ENCODE measurements at places on chromosomes 12 and 14. TPM values are rescaled to one million over a fixed set of nuclear protein-coding genes. Genes with fewer than 3 reads are reported as not detected.

The PTPRB gene
- 0.52 TPM for total RNA-seq

The KRT74 gene
- total RNA-seq: not detected

The RTN1 gene
- not detected for total RNA-seq

The PDE3A gene
- not detected for total RNA-seq

The PMCH gene
- not detected for total RNA-seq

The OTX2 gene
- total RNA-seq: not detected

The CYP46A1 gene
- total RNA-seq: not detected

The HNF1A gene
- total RNA-seq: not detected

The MEG3 gene
- total RNA-seq: not detected

The KERA gene
- total RNA-seq: not detected

The KLHDC2 gene
- total RNA-seq: 17.8 TPM

The BAZ1A gene
- total RNA-seq: 93.6 TPM

The CCDC177 gene
- total RNA-seq: not detected

- no peak overlapping the region for H3K4me3 ChIP-seq
- H3K27ac ChIP-seq: no peak overlapping the region
- no peaks in the 10 kb centered on the region for H3K27me3 ChIP-seq
- DNase-seq: no peak
These were observed 172.0 kb downstream of the PELI2 start for GRCh38 chr14:56290195-56290594.

DNA sequence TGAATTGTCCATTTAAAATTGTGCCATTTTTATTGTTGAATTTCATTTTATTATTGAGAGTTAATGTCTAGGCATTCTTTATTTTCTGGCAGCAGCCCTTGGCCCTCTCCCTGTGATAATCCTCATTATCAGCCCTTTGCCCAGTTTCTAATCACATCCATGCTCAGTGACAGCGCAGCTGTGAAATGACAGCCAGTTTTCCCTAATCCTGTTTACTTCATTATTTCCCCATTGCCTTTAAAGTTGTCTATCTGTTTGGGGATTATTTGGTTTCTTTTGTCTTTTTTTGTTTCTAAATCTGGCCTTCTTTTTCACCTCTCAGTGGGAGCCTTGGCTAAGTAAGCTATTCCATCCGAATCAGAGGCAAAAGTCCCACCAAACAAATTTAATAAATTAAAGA, 476.9 kb downstream of the SLC6A15 start:
- no peaks in the 10 kb centered on the region for H3K27me3 ChIP-seq
- no peaks in the 10 kb centered on the region for H3K4me1 ChIP-seq
- H3K4me3 ChIP-seq: no peak overlapping the region
- peaks cover 5% of the 10 kb centered on the region for H3K36me3 ChIP-seq

GRCh38 chr14:61897300-61897699, 135.1 kb downstream of the SNAPC1 start:
- no peak for DNase-seq
- no peak overlapping the region for H3K4me3 ChIP-seq
- H3K36me3 ChIP-seq: no peaks in the 10 kb centered on the region
- no peaks in the 10 kb centered on the region for H3K4me1 ChIP-seq
- H3K27ac ChIP-seq: no peak overlapping the region
- H3K27me3 ChIP-seq: peaks cover 4% of the 10 kb centered on the region

- H3K36me3 ChIP-seq: no peaks in the 10 kb centered on the region
- H3K4me3 ChIP-seq: no peak overlapping the region
- peaks cover 36% of the 10 kb centered on the region for H3K27me3 ChIP-seq
- no peaks in the 10 kb centered on the region for H3K4me1 ChIP-seq
- DNase-seq: no peak
- no peak overlapping the region for H3K27ac ChIP-seq
These were observed 6.2 kb downstream of the RERG start for GRCh38 chr12:15214851-15215601.

DNA sequence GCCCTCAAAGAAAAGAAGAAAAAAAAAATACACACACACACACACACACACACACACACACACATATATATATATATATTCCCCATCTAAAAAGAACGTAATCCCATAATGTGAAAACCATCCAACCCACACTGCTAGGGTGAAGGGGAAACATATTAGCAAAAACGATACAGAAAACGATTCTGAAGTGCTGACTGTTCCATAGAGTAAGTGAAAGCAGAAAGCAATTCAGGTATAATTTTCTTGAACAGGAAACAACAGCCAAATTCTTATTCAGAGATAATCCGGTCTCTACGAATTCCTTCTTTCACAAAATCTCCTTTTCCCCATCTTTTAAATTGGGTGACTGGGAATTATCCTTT, 393.5 kb downstream of the NOVA1 start:
- peaks cover 7% of the 10 kb centered on the region for H3K36me3 ChIP-seq
- peaks cover 3% of the 10 kb centered on the region for H3K4me1 ChIP-seq
- H3K27me3 ChIP-seq: peaks cover 10% of the 10 kb centered on the region
- H3K27ac ChIP-seq: no peak overlapping the region
- no peak overlapping the region for H3K4me3 ChIP-seq

DNA sequence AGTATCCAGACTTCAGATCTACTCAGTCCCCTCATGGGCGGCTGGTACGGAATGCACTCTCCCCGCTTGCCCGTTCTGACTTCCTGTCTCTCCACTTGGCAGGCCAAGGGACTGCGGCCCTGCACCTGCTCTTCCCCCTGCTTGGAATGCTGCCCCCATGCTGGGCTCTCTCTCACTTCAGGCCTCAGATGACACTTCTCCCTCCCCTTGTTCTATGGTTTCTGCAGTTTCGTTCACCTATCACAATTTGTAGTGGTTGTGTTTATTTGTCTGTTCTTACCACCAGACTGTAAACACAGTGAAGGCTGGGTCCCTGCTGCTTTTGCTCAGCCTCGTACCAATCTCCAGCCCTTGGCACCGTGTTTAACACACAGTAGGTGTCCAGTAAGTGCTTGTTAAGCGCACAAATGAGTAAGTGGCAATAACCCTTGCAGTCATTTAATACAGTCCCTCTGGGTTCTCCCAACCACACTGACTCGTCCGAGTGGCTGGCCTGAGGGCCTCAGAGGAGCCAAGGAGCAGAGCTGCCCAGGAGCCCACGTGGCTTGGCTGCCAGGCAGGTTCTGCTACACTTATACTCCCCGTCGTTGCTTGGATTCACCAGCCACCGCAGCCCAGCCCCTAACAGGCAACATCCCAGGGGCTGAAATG, 11.8 kb downstream of the SLC6A12 start:
- H3K27ac ChIP-seq: no peak overlapping the region
- H3K27me3 ChIP-seq: peaks cover 49% of the 10 kb centered on the region
- peak; percentile 49 for DNase-seq
- peaks cover 6% of the 10 kb centered on the region for H3K4me1 ChIP-seq
- no peaks in the 10 kb centered on the region for H3K36me3 ChIP-seq

DNA sequence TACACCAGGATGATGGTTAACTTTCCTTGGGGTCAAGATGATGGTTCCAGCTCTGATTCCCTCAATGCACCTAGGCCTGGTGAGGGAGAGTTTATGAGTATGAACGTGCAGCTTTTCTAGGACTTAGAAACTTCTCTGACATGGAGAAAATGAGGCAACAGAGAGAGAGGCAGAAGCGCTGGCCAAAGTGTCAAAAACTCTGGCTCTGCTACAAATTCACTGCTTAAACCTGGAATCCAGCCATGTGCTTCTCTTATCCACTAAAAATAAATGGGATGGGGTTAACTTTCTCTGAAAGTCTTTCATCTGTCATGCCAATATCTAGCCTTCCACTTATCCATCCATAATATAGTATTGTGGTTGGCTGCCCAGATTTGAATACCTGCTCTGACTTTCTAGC, 568.7 kb downstream of the MED13L start:
- no peak overlapping the region for H3K4me3 ChIP-seq
- no peak overlapping the region for H3K27ac ChIP-seq
- DNase-seq: no peak

- H3K27me3 ChIP-seq: peaks cover 6% of the 10 kb centered on the region
- H3K4me3 ChIP-seq: no peak overlapping the region
- H3K36me3 ChIP-seq: no peaks in the 10 kb centered on the region
- DNase-seq: no peak
- no peak overlapping the region for H3K27ac ChIP-seq
These were observed 363.4 kb downstream of the NUAK1 start for GRCh38 chr12:105775343-105775742.

DNA sequence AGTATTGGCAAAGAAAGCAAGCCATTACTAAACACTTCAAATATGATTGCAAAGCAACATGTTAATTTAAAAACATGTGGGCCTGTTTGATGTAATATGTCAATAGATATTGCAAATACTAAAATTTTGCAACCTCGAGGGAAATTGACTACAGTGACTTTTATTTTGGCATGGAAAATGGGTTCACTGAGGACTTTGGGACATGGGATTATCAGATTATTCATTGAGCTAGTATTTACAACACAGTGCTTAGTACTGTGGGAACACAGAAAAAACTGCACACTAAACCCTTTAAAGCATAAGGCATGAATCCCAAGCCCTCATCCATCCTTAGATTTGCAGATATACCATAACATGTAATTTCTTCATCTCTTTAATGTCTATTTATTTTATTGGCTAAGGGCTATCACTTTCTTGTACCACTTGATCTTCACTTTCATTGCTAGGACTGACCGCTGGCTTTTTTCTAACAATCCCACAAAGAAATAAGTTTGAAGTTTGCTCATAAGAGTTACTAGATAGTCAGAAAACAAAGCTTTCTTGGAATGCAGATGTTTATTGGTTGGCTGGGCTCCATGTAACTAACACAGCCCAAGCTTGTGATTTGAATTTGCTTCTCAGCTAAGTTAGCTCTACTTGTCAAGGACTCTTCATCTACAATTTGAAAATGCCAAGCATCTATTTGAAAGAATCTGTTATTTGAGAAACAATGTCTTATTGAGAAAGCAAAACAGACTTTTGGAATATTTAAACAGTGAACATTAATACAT, 48.7 kb downstream of the PPFIBP1 start:
- H3K27me3 ChIP-seq: peaks cover 29% of the 10 kb centered on the region
- no peak overlapping the region for H3K4me3 ChIP-seq
- H3K4me1 ChIP-seq: no peaks in the 10 kb centered on the region
- DNase-seq: no peak

GRCh38 chr12:52382854-52383253, 2.6 kb downstream of the KRT84 start:
- H3K4me1 ChIP-seq: peaks cover 6% of the 10 kb centered on the region
- no peaks in the 10 kb centered on the region for H3K27me3 ChIP-seq
- H3K36me3 ChIP-seq: no peaks in the 10 kb centered on the region
- no peak for DNase-seq
- H3K27ac ChIP-seq: no peak overlapping the region

DNA sequence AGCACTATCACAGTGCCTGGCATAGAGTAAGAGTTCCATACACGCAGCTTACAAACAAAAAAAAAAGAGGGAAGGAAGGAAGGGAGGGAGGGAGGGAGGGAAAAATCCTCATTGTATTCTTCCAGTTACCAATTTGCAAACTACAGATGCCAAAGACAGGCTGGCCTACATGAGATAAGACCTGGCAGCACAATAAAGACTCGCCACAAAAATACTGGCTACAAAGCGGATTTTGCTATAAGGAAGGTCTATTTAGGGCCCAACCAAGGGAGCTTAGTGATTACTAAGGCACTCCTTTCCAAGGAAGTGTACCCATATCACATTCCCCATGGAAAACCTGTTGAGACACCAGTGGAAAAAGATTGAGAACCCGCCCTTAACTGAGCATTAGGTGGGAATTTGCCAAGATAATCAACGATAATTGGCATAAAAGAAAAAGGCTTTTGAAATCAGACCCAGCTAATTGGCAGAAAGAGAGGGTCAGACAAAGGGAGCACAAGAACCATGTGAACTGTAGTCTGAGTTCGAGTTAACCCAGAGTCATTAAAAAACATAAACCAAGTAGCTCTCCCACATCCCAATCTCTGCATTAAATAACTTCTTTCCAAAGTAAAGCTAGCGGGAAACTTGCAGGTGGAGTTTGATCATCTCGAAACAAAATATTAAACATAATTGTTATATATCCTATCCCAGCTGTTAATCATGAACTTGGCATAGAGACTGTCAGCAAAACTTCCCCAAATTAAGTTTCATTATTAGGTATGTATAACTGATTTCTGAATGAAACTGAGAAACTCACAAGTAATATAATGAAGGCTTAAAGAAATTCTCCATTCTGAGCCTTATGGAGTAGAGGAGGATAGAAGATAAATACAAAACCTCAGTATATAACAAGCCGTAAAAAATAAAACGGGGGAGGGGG, 50.1 kb downstream of the PHLDA1 start:
- H3K27ac ChIP-seq: peak overlapping the region; percentile 96
- H3K4me3 ChIP-seq: peak overlapping the region; percentile 13
- peaks cover 49% of the 10 kb centered on the region for H3K4me1 ChIP-seq
- no peaks in the 10 kb centered on the region for H3K36me3 ChIP-seq
- DNase-seq: no peak

DNA sequence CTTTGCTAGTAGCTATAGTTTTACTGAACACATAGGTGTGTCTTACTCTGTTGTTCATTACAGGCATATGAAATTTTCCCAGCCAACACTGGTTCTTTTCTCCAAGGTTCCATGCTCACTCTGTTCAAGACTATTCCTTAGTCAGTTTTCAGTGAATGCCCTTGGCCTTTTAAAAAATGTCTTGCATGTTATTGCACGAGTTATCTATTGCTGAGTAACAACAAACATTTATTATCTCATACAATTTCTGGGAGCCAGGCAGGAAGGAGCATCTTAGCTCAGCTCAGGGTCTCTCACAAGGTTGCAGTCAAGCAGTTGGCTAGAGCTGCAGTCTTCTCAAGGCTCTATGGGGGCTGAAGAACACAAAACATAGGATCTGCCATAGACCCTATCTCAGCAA, 223.5 kb downstream of the BTG1 start:
- H3K4me3 ChIP-seq: no peak overlapping the region
- H3K27ac ChIP-seq: no peak overlapping the region
- H3K36me3 ChIP-seq: no peaks in the 10 kb centered on the region

DNA sequence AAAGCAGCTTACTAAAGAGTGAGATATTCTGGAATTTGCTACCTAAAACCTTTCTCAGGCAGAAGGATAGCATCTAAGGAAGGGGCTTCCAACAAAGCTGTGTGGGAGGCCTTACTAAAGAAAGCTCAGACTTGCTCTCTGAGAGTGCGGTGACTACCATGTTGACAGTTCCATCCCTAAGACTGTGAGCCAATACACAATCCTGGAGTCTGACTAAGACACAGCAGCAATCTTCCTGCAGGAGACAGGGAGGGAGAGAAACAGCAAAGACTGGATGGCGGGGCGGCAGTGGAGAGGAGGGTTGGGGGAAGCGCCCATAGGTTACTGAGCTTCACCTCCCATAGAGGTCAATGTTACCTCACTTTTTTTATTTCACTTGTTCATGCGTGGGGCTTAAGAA, 70.9 kb downstream of the KITLG start:
- H3K27ac ChIP-seq: no peak overlapping the region
- H3K4me3 ChIP-seq: no peak overlapping the region
- no peak for DNase-seq

- no peaks in the 10 kb centered on the region for H3K4me1 ChIP-seq
- no peak overlapping the region for H3K27ac ChIP-seq
- no peaks in the 10 kb centered on the region for H3K27me3 ChIP-seq
- H3K36me3 ChIP-seq: peaks cover 5% of the 10 kb centered on the region
- no peak overlapping the region for H3K4me3 ChIP-seq
- no peak for DNase-seq
These were observed 17.9 kb downstream of the KRT76 start for GRCh38 chr12:52759218-52759617.

- peak; percentile 66 for DNase-seq
- peaks cover 29% of the 10 kb centered on the region for H3K27me3 ChIP-seq
- H3K27ac ChIP-seq: no peak overlapping the region
- H3K4me3 ChIP-seq: no peak overlapping the region
- H3K4me1 ChIP-seq: no peaks in the 10 kb centered on the region
These were observed 910.0 kb downstream of the TMEM121 start for GRCh38 chr14:106436310-106436905.
